ENCODE measurements at places on chromosomes 3 and 15. TPM values are rescaled to one million over a fixed set of nuclear protein-coding genes. Genes with fewer than 3 reads are reported as not detected.

- no peak for DNase-seq
- no peak overlapping the region for H3K4me3 ChIP-seq
- no peaks in the 10 kb centered on the region for H3K36me3 ChIP-seq
- H3K27me3 ChIP-seq: no peaks in the 10 kb centered on the region
- no peaks in the 10 kb centered on the region for H3K4me1 ChIP-seq
- H3K27ac ChIP-seq: no peak overlapping the region
These were observed 89.9 kb upstream of the RORA start for GRCh38 chr15:61318802-61319525.

Gene FEZF2
- not detected for total RNA-seq

DNA sequence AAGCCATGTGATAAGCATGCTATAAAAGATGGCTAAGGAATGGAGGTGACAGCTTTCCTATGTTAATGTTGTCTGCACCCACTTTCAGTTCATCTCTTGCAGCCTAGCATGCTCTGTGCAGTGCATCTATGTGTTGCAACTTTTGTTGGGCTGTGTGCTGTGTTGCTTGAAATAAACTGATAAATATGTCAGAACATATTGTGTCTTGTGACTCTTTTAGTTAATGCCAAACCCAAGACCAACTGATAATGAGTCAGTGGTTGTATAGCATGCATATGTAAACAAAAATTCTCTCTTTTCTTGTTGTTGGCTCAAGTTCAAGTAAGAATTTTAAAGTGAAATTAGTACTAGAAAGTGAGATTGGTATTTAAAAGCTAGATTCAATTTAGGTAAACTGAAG, 37.0 kb upstream of the SCN10A start:
- DNase-seq: no peak
- H3K27ac ChIP-seq: no peak overlapping the region
- no peak overlapping the region for H3K4me3 ChIP-seq

GRCh38 chr3:139835830-139836683, 98.9 kb upstream of the CLSTN2 start:
- H3K4me3 ChIP-seq: no peak overlapping the region
- no peaks in the 10 kb centered on the region for H3K36me3 ChIP-seq
- H3K27me3 ChIP-seq: no peaks in the 10 kb centered on the region
- H3K27ac ChIP-seq: no peak overlapping the region
- DNase-seq: no peak

- peaks cover 13% of the 10 kb centered on the region for H3K4me1 ChIP-seq
- H3K36me3 ChIP-seq: no peaks in the 10 kb centered on the region
- H3K27ac ChIP-seq: no peak overlapping the region
- DNase-seq: no peak
- no peaks in the 10 kb centered on the region for H3K27me3 ChIP-seq
These were observed 6.2 kb downstream of the SLC41A3 start for GRCh38 chr3:126077754-126078153.
